Kidney glomerular epithelial cell (primary cell): ENCODE measurements at places on chromosomes 1 and 21.

GRCh38 chr1:31669786-31670592, 25.3 kb upstream of the PEF1 start:
- peak; percentile 62 for DNase-seq

DNA sequence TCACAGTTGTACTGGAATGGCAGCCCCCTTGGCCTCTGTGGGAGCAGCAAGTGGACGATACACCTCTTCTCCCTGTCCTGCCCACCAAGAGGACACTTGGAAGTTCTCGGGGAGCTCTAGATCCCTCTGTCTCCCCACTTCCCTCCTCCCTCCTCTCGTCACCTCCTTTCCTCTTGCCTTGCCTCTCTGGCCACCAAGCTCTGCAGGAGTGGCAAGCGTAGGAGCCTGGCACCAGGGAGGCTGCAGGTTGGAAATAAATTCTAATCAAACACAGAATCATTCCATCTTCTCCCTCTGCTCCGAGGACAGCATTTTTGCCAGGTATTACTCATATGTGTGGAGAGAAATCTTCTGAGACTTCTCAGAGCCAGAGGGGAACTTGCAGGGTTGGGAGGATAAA, 20.8 kb downstream of the CAMK2N1 start:
- no peak for DNase-seq

- DNase-seq = no peak
Observed at GRCh38 chr1:170321113-170321512, 175.4 kb downstream of the NTMT2 start.

GRCh38 chr1:234111458-234112142, 207.1 kb downstream of the SLC35F3 start:
- DNase-seq = no peak

DNA sequence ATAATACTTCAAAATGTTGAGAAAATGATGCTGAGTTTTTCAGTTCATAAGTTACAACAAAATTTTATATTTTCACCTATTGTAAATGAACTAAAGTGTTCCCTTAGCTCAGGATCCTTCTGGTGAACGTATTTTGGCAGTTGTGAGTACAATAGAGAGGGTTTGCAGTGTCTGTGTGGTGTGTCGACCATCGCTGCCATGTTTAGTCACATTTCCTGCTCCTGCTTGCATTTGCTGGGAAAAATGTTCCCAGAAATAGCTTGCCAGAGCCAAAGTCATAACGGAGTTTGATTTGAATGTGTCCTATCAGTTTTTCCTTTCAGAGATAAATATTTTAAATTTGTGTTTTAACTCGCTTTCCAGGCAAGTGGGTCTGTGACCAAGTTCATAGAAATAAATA, 117.1 kb upstream of the COL6A1 start:
- no peak for DNase-seq

DNA sequence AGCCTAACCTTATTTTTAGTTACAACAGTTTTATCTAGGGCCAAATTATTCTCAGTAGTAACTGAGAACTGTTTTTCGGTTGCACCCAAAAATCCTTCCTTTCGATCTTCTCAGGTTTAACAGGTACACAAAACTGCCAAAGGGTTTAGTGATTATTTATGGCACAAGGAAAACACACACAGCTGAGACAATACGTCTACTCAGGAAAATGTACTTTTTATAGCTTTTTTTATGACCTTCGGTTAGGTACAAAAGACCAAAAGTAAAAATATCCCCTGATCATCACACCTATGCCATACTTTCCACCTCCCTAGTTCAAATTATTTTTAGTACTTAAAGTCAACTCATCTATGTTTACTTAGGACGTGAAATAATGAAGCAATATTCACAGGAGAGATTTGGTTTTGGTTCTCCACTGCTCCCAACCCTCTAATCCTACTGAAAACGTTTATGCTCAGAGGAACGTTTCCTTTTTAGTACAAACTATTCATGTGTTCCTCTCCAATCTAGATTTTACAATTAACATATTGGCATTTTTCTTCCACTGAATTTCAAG, 48.7 kb downstream of the TTLL7 start:
- no peak for DNase-seq

DNA sequence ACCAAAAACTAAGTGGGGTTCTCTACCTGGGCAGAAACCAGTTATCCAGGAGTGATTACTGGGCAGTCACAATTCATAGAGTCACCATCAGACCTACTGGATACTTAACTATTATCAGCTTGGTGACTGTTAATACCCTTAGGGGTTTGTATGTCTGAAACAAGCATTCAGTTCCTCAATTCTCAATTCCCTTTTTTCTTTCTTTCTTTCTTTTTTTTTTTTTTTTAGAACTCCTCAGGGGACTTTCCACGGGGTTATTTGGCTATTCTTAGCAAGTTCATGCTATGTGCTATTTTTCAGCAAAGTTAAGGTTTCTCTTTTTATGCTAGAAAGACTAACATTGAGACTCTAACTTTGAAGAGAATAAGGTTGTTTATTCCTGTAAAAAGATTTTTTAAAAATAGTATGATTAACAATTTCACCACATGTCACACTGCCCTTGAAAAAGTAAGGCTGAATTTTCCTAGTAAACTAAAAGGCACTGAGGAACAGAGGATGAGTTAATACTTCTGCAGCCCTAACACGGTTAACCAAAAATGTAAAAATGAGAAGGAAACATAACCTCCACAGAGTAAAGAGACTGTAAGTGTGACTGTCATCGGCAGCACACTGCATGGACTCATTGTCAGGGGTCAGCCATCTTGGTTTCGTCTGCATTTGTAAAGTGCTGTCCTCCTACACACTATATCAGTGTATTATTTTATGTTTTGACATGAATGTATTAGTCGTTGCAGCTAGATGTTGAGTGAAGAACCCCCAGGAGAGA, 310.2 kb downstream of the NTNG1 start:
- DNase-seq = no peak

DNA sequence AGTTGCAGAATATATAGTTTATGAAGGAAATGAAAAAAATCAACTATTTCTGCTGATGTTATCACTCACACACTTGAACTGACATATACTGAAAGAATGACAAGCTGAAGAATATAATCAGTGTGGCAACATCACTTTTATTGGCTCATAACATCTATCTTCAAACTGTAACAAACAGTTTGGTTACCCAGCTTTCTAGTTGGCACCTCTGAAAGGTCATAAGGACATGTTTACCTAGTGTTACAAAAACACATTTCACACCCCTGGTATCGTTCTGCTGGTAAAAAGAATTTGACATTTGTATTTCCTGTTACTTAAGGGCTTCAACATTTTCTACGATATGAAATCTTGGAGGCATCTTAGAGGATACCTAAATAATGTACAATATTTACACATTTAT, 1267.0 kb upstream of the NCAM2 start:
- no peak for DNase-seq

- no peak for DNase-seq
Observed at GRCh38 chr1:176775996-176776395, 313.0 kb downstream of the PAPPA2 start.
